Ovary (tissue), 10 donors: ENCODE measurements at places on chromosomes 12 and 14.

- no peak for DNase-seq
Observed at GRCh38 chr12:94555687-94556086, 94.7 kb downstream of the TMCC3 start.

GRCh38 chr14:34147461-34147860 lies 196.6 kb upstream of the EGLN3 start:
- DNase-seq, result no peak

GRCh38 chr12:68117661-68118060 lies 41.9 kb downstream of the IFNG start:
- DNase-seq, result no peak

DNA sequence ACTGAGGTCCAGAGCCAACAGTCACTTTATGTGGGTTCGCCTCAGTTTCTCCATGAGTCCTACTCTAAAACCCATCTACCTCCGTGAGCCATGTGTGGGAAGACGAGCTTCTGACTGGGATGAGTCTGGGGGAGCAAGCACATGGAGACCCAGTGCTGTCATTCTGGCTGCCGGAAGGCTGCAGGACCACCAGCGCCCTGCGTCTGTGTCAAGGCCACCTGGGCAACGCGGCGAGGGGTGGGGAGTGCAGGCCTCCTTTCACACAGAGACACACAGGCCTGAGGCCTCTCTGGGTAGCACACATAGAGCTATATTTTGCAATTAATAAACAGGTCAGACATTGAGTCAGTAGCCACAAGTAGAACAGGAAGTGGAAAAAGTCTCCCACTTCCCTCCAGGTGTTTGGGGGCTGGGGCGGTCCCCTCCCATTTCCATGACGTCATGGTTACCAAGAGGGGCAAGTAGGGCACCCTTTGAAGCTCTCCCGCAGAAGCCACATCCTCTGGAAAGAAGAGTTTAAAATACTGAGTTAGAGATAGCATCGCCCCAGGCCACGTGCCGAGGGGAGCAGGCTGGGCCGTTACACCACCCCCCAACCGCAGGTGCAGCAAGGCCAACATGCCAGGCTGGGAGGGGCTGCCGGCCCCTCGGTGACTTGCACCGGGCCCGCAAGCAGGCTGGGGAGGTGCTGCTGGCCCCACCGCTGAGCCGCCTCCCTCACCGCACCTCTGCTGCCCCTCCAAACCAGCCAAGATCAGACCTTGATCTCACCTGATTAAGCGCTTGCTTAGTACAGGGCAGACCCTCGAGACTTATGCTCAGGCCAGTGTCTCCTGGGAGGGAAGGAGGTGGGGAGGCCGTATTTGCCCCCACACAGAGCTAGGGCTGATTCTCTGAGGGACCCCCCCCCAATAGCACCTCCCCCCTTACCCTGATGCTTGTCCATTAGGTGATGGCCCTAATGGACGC lies 32.7 kb downstream of the DAD1 start:
- no peak for DNase-seq

- no peak for DNase-seq
Observed at GRCh38 chr12:124233846-124234640, 60.9 kb upstream of the RFLNA start.

GRCh38 chr14:104953896-104954656 lies 24.1 kb downstream of the AHNAK2 start:
- peak; percentile 25 for DNase-seq

- no peak for DNase-seq
Observed at GRCh38 chr14:29035134-29035533, 268.5 kb downstream of the FOXG1 start.

GRCh38 chr12:110135806-110136205 lies 11.6 kb downstream of the IFT81 start:
- DNase-seq, result no peak

- no peak for DNase-seq
Observed at GRCh38 chr12:111056618-111057521, 136.5 kb upstream of the MYL2 start.

- no peak for DNase-seq
Observed at GRCh38 chr12:53205747-53206419, 1.2 kb downstream of the ITGB7 start.

DNA sequence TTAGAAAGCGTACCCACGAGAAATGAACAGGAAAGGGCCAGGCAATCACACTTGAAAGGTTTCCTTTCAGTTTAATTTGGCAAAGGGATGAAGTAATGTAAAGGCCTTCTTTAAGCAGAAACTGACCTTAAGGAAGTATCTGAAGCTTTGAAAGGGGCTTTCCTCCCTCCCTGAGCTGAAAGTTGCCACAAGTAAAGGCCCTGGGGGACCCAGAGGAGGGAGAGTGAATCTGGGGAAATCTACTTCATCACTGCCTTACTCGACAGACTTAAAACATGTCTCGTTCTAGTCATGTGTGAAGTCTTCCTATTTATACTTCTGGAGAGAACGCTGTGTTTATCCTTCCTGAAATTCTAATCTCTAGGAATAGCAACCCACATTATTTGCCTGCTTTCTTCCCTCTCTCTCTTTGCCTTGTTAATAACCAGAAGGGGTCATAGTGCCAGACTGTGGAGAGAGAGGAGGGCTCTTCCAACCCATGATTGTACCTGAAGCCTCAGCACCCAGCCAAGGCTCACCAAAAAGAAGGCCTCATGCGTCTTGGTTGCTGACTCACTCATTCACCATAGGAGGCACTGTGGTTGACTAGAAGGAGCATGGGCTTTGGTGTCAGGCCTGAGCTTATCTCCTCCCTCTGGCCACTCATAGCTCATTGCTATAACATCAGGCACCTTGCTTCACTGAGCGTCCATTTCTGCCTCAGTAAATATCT lies 10.2 kb upstream of the GPX2 start:
- no peak for DNase-seq

DNA sequence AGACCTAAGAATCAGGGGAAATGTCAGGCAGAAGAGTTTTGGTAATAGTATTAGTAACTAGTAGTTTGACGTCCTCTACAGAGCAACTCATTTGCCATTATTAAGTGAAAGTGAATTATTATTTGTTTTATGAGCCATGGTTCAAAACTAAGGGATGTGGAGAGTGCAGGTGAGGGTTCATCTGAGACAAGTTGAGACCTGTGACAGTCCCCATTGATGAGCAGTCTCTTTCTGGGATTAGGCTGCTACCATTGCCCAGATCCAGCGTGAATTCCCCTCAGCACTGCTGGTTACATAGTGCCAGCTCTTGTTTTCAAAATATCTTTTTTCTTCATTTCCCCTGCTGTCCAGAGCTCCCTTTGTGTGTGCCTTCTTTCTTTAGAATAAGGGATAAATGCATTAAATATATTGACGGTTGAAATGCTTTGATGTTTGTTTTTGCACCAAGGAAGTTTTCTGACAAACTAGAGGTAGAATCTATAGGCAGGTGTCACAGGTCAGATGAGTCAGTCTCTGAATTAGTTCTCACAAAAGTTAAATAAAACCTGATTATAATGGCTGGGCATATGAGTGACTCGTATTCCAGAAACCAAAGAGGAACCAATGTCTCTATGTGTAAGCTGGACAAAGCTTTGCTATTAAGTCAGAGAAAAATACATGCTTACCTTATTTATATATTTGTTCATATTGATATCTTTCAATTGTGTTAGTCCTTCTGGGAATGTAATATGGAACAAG lies 381.4 kb downstream of the TMEM117 start:
- no peak for DNase-seq

- DNase-seq, result no peak
Observed at GRCh38 chr12:113612793-113613192, 141.1 kb upstream of the LHX5 start.

DNA sequence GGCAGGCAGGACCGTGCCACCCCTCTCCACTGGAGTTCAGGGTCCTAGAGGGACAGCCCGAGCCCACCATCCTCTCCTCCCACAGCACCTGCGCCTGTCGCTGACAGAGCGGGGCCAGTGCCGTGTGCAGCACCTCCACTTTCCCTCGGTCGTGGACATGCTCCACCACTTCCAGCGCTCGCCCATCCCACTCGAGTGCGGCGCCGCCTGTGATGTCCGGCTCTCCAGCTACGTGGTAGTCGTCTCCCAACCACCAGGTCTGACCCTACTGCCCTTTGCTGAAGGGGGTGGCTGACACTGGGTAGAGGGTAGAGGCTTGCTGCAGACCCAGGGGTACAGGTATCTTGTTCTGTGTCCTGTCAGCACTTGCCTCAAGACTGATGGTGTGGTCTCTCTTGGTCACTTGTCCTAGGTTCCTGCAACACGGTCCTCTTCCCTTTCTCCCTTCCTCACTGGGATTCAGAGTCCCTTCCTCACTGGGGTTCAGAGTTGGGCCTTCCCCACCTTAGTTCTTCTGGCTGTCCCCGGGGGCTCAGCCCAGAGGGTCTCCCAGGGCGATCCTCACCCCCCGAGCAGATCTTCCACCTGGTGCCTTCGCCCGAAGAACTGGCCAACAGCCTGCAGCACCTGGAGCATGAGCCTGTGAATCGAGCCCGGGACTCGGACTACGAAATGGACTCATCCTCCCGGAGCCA lies 42.0 kb downstream of the SH2B3 start:
- no peak for DNase-seq

GRCh38 chr12:121145221-121145620 lies 12.5 kb downstream of the P2RX7 start:
- no peak for DNase-seq

DNA sequence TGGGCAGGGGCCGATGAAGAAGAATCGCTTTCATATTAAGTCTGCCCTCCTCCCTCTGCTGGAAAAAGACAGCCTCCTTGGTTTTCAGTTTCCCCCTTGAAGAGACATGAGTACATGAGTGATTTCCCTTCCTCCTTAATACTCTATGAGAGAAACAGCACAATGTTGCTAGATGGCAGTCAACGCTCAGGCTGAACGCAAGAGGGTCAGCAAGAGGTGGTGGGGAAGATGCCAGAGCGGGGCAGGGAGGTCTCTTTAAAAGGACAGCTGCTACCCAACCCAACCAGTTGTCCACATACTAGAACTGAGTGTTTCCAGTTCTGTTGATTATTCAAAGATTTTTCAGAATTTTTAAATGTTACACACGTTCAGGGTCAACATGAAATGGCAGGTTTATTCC lies 22.8 kb downstream of the CRACR2A start:
- DNase-seq, result no peak

DNA sequence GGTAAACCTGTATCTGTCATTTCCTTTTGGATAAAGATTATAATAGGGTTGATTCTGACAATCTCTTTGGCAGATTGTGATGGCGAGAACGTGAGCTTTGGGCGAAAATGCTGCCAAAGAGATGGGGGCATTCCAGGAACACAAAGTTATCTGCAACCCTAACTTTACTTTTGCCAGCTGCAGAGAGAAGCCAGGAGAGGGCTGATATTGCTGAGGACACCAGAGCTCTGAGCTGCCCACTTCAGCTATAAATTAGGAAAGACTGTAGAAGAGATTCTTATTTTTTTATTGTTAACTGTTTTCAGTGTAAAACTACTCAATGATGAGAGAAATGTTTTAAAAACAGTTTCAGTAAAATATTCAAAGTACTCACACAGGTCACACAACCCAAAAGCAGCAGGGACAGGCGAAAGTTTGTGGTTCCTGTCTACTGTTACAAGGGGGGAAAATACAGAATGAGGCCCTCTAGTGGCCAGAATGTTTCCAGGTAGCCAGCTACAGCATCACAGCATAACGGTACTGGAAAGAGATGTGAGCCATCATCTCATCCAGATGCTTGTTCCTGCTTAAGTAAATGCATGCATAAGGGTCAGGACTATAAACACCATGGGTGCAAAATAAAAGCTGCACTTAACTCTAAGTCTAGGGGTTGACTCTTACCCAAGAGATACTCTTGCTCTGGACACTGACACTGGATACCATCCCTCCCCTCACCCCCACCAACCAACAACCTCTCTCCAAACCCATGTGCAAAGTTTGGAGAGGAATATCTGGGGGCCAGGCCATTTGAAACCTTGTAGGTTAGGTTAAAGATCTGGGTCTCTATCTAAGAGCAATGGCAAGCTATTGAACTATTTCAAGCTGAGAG lies 498.4 kb downstream of the RMST start:
- DNase-seq, result no peak

GRCh38 chr12:106840243-106840642 lies 65.8 kb downstream of the RIC8B start:
- no peak for DNase-seq

GRCh38 chr14:95222870-95223398 lies 65.6 kb upstream of the DICER1 start:
- no peak for DNase-seq

DNA sequence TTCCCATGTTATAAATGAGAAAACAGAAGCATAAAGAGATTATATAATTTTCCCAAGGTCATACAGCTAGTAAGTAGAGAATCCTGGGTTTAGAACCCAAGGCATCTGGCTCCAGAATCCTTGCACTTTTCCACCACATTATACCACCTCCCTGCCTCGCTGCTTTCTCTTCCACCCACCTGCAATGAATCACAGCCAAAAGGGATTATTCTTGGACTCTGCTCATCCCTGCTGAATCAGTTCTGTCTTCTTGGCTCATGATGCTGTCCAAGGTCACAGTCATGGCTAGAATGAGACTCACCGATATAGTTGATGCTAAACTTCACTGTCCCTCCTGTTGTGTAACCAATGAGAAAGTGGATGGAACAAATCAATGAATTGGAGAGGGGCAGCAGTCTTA lies 356.6 kb downstream of the FUT8 start:
- no peak for DNase-seq

GRCh38 chr12:3882896-3883564 lies 9.8 kb upstream of the PARP11 start:
- DNase-seq, result no peak

DNA sequence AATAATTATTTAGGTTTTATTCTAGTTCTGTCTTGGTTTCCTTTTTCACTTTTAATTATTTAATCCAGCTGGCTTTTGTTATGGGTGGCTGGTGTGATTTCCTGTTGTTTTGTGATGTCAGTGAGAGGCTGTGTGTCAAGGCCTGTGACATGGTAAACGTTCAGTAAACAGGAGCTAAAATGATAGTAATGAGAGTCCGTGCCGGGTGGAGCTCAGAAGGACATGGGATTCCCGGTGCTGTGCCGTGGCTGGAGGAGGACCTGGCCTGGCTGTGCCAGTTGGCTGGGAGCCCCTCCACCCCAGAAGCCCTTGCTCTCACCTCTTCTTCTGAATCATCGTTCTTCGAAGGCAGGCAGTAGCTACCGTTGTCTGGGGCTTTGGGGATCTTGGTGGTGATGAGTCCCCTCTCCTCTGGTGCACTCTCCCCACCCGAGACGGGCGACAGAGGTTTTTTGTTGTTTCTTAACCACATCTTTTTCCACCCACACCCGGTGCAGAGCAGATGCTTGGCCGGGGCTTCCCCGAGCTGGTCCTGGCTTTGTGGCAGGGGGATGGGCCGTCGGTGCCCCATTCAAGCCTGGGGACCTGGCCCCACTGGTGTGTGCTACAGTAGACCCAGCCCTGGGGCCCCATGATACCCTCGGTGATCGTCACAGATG lies 29.1 kb downstream of the SH2B3 start:
- peak; percentile 72 for DNase-seq

DNA sequence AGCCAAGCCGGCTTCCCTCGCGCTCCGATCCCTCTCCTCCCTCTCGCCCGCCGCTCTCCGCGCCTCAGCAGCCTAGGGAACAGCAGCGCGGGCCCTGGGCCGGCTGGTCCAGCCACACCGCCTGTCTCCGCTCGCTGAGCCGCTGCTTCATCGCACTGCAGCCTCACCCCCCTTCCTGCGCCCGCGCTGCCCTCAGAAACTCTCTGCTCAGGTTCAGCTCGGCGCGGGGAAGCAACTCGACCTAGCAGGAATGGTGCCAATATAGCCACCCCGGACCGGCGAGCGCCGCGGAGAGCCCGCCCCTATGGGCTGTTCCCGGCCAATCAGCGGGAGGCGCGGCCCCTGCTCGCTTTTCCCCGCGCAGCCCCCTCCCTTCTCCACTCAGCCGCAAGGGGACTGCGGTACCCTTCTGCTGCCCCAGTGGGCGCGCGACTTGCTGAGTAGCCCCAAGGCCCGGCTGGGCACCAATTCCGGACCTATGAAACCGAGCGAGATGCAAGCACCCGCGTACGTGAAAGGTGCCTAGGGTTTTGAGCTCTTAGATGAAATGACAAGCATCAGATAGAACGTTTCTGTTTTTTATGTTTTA lies at the start of gene ADAMTS20:
TSS of gene ADAMTS20 (minus strand) at position 233 of the 589 bp plus-strand sequence. CDS start 282 bp downstream, outside the sequence.
- DNase-seq, result no peak
